ENCODE measurements at places on chromosomes 5 and 9.

GRCh38 chr9:128992995-128993394 lies 35.1 kb downstream of the SH3GLB2 start:
- no peak for DNase-seq

GRCh38 chr5:126268697-126269315 lies 154.4 kb upstream of the GRAMD2B start:
- no peak for DNase-seq

DNA sequence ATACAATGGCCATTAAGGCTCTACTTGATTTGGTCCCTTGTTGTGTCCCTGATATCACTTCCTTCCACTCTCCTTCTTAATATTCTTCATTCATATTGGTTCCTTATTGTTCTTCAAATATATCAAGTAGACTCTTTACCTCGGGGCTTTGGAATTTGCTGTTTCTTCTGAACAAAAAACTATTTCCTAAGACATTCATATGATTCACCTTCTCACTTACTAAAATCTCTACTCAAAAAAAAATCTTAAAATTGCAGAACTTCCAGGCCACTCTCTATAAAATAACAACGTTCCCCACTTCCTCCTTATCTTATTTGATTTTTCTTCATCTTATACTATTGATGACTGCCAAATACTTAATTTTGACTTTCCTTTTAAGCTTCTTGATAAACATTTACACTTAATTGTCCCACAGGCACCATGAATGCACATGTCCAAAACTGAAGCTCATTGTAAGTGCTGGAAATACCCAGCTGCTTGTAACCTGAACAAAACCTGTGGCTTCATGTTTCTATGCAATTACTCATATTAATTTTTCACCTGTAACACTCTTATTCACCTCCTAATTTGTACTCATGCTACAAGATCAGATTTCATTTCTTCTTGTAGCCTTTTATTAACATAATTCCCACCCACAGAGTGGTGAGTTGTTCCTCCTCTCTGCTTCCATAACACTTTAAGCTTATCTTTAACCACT lies 58.4 kb upstream of the NUDT12 start:
- DNase-seq, result no peak

- DNase-seq, result no peak
These were observed 449.6 kb downstream of the NTRK2 start for GRCh38 chr9:85118990-85119755.

DNA sequence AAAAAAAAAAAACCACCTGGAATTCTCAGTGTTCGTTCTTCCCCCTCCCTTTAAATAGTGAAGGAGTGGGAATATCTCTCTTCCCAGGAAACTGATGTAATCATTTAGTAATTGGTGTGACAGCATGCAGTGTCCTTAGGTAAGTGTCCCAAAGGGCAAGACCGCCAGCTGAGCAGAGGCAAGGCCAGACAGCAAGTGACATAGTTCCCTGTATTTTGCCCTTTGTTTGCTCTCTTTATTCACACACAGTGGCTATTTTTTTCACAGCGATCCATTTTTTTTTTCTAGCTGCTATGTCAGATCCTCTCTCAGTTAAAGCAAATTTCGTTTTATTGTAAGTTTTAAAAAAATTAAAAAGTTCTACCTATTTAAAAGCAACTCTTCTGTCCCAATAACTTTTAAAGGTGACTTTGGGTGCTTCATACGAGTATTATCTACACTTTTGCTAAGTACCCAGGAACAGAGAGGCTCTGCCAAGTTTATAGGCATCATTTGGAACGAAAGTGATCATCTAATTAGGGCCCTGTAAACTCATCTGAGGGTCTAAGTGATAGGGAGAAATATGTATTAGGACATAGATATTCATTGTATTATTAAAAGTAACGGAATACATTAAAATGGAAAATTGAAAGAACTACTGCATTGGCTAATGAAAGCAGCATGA lies 98.2 kb upstream of the ALDH1A1 start:
- DNase-seq, result no peak

GRCh38 chr9:120477534-120478001 lies 102.4 kb downstream of the CDK5RAP2 start:
- no peak for DNase-seq

GRCh38 chr9:21316032-21316842 lies 11.1 kb upstream of the IFNA5 start:
- no peak for DNase-seq

GRCh38 chr5:61463596-61463995 lies 131.5 kb downstream of the ZSWIM6 start:
- DNase-seq, result no peak

DNA sequence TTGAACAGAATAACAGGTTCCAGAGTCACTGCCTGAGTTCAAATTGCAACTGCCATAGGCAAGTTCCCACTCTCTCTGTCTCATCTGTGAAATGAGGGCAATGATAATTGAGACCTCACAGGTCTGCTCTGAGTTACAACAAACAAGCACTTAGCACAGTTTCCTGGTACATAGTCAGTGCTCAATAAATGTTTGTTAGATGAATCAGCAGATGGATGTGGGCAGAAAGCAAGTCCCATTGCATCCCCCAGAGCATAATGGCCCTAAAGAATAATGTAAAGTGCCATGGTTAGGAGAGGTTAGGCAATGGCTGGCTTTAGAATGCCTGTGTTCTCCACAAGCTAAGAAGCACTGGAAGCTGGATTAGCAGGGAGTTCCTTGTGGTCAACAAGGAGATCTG lies 136.5 kb upstream of the LARP1 start:
- DNase-seq, result no peak

GRCh38 chr9:137785704-137786161 lies 91.8 kb upstream of the CACNA1B start:
- DNase-seq, result peak; percentile 30

DNA sequence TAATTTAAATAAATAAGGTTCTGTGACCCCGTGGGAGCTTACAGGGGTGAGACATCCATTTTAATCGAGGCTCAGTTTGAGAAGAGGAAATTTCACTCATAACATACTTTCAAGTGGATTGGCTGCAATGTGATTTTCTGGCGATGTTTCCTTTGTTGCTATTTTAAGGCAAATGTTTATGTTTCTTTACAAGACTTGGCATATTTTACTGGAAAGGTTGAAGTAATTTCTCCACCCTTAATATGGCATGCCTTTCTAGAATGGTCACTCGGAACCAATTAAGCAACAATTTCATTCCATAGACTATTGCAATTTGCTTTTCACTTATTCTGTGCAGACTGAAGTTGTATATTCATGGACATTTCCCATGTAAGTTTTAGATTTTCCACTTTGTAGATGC lies 438.0 kb upstream of the WWC1 start:
- no peak for DNase-seq

DNA sequence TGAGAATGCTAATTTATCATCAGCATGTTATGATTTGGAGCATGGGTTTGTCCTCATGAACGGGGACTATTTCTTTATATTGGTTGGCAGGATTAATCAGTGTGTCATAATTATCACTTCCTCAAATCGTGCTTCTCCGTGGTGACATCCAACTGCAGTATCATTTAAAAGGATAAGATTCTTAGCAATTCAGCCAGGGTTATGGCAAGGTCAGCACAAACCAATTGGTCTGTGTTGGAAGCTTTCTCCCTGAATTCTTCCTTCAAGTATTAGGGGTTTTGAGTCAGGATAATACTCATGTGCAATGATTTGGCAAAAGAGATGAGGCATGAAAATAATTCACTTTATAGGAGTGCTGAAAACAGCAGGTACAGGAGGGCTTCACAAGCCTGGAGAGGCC lies 5.5 kb upstream of the CAMLG start:
- DNase-seq, result no peak

DNA sequence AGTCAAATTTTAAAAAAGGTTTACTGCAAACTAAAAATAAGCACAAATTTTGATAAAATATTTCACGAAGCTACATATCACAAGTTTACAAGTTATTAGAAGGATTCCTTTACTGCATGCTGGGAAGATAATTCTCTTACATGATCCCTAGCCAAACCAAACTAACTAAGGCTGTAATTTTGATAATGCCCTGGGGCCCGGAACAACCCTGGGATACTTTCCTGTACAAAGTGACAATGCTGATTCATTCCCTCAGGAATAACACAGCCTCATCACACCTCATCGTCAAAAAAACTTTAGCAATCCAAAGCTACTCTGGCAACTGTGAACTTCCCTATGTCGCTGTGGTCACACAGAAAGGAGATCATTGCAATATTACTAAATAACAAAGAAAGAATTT lies 402.9 kb downstream of the RAB3C start:
- DNase-seq, result no peak

DNA sequence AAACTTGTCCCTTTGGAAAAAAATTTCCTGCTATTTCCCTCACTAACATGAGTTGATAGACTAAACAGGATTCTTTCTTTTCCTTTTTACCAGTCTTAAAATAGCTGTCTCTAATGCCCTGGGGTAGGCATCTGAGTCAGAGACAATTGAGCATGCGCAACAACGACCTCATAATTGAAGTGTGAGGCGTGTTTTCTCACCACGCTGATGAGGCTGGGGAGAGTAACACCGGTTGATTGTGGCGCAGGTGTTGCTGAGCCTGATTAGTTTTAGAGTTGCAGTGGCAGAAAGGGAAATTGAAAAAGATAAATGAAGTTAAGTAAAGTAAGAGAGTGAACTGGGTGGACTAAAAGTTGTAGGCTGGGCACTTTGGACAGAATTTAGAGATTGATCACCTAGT lies 213.7 kb downstream of the TLR4 start:
- no peak for DNase-seq

DNA sequence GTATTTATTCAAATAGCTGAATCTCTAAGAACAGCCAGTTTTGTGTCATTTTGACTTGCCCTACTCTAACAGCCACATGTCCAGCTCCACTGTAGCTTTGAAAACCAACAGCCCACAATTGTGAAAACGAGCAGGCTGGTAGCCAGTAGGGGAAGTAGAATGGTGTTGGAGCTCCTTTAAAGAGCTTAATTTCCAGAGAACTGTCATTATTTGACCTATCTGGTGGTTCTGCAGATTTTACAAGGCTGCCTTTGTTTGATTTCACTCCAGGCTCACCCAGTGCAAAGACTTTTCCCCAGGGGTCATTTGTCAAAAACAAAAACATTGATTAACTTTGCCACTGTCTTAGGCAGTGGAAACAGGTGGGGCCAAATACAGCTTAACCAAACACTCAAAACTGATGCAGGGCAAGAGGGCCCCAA lies 3.2 kb upstream of the PJA2 start:
- DNase-seq, result no peak

DNA sequence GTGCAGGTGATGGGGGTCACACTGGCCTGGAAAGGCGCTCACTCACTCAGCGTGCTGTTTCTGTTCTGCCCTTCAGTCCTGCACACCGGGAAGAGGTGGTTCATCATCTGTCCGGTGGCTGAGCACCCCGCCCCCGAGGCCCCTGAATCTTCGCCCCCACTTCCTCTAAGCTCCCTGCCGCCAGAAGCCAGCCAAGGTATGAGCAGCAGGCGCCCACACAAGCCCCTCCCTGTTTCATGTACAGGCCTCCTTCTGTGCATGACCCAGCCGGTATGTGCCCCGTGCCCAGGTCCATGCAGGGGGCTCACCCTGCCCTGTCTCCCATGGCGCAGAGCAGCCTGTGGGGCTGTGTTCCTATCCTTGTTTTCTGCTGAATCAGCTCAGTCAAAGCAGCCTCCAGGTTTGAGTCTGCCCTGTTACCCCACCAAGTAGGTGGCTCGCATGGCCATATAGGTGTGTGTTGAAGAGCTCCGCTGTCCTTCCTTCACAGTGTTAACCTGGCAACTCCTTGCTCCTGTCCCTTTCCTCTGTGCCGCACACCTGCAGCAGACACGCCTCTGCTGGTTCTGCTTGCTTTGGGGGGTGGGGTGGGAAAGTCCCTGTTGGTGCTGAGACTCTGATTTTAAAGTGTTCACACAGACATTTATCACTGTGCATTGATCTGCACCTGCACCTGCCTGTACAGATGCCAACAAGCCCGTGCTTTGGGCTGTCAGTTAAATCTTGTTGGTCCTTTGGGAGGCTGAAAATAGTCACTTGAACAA lies 84.8 kb downstream of the WNK2 start:
- DNase-seq, result peak; percentile 48

DNA sequence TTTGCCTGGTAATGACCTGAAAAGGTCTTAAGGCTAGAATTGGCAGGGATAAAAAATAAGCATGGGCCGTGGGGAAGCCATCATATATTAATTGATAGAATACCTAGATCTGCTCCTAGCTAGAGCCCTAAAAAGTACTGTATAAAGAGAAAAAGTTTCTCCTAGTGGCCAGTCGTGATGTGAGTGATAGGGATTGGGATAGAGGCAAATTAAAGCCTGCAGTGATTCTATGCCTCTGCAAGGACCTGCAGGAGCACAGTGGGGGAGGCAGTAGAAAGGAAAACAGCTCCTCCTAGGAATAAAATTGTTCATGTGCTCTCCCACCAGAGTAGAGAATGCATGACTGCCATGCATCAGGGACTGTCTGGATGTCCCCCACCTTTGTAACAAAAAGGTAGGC lies 56.2 kb upstream of the FTMT start:
- no peak for DNase-seq

DNA sequence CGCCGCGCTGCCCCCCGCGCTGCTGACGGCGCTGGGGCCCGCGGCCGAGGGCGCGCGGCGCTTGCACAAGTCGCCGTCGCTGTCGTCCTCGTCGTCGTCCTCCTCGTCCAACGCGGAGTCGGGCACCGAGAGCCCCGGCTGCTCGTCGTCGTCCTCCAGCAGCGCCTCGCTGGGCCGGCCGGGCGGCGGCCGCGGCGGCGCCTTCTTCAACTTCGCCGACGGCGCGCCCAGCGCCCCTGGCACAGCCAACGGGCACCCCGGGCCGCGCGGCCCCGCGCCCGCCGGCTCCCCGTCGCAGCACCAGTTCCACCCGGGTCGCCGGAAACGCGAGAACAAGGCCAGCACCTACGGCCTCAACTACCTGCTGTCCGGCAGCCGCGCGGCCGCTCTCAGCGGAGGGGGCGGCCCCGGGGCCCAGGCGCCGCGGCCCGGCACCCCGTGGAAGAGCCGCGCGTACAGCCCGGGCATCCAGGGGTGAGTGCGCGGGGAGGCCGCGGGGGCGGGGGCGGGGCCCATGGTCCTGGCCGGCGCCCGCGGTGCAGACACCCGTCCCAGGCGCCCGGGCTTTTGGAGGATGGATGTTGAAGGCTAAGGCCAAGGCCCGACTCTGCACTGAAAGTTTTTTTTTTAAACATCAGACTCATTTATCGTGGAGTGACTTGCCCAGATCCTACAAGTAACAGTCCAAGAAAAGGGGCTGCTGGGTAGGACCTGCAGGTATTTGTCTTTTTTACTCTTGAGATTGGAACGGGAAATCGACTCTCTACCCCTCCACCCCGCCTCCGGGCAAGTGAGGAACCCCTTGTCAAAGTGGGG lies 1.2 kb downstream of the TENT4A start:
- no peak for DNase-seq

DNA sequence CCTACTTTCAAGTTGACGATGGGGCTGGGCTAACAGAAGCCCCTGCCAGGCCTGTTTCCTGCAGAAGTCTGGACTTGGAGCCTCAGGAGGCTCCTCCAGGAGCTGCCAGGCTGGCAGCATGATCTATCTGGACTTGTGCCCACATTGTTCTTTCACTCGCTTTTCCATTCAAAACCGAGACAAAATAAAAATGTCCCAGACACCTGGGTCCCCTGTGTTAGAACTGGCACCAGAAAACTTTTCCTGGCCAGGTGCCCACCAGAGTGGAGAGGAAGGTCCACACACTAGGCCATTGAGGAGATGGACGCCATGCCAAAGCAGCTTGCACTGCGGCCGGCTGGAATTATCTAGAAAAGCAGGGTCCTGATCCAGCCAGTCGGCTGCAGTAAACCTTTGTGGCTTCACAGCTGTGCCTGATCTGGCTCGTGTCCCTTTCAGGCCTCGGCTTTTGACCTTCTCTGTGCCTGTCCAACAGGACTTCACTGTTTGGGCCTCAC lies 78.2 kb downstream of the GCNT1 start:
- no peak for DNase-seq

GRCh38 chr9:113548221-113549041 lies 84.9 kb downstream of the RGS3 start:
- no peak for DNase-seq

- no peak for DNase-seq
These were observed 914.9 kb downstream of the EFNA5 start for GRCh38 chr5:106755789-106756188.

Measured in NCI-H2081 treated with DMSO at 0.1 percent for 48 hours (cell line).